ENCODE measurements at places on chromosomes 13 and 19.

DNA sequence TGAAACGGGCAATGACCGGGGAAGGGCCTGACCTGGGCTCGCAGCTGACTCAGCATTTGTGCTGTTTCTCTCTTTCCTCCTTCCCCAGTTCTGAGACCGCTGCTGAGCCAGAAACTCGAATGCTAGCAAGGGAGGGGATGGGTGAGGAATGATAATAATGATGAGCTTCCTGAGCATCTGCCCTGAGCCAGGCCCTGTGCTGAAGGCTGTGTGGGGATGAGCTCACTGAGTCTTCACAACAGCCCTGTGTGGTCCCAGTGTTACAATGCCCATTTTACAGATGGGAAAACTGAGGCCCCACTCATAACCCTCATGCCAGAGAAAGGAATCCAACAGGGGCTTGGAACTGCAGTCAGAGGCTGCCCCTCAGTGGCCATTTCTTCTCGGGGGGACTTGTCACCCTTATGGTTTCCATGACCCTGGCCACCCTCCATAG is 8.1 kb downstream of the SULT2B1 start:
- DNase-seq = no peak

DNA sequence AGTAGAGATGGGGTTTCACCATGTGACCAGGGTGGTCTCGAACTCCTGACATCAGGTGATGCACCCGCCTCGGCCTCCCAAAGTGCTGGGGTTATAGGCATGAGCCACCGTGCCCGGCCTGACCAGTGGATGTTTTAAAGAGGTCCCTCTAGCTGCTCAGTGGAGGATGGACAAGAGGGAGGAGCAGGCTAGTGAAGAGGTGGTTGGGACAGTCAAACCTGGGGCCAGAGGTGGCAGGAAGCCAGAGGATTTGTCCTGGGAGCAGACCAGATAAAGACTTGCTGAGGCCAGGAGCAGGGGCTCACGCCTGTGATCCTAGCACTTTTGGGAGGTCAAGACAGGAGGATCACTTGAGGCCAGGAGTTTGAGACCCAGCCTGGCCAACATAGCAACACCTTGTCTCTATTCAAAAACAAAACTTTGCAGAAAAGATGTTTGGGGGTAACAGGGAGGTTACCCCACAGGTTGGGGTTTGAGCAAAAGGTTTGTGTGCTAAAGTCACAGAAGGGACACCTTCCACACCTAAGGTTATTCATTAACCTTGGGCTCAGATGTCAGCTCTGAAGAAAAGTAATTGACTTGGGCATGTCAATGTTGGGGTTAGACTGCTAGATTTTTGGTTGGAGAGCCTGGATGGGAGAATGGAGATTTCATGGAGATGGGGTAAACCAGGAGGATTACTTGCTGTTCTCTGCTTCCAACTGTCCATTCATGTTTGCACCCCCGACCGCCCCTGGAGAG is 9.0 kb downstream of the BCAM start:
- no peak for DNase-seq

DNA sequence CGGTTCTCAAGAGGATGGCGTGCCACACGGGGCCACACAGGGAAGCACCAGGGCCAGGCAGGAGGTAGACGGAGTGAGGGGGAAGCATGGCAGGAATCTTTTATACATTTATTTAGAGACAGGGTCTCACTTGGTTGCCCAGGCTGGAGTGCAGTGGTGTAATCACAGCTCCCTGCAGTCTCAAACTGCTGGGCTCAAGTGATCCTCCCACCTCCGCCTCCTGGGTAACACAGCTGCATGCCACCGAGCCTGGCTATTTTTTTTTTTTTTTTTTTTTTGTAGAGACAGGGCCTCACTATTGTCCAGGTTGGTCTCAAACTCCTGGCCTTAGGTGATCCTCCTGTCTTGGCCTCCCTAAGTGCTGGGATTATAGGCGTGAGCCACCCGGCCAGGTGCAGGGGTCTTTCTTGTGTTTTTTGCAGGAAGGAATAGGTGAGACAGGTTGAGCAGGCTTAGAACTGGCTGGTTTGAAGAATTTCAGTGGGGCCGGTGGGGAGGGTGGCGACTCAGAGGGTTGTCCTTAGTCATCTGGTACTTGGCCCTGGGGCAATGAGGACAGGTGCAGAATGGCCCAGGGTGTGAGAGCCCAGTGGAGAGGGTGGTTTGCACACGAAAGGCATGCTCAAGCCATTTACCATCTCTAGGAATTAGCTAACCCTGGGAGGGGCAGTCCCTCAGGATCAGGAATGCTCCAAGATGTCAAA is 7.6 kb downstream of the SSC5D start:
- no peak for DNase-seq

DNA sequence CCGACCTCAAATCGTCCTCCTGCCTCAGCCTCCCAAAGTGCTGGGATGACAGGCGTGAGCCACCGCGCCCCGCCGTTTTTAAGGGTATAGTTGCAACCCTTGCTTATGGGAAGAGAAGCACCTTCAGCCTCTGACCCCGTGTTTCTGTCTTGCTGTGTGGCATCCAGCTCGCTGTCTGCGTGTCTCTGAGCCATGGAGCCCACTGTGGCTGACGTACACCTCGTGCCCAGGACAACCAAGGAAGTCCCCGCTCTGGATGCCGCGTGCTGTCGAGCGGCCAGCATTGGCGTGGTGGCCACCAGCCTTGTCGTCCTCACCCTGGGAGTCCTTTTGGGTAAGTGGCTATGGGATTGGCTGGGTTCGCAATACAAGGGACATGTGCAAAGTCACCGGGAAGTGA is 29.5 kb downstream of the TMPRSS9 start:
- DNase-seq = no peak

- DNase-seq = no peak
Observed at GRCh38 chr13:29513002-29513980, 82.2 kb downstream of the SLC7A1 start.

GRCh38 chr13:56201834-56202233 is 938.9 kb upstream of the PRR20A start:
- DNase-seq = no peak

- no peak for DNase-seq
Observed at GRCh38 chr13:103437651-103438050, 371.4 kb upstream of the SLC10A2 start.

DNA sequence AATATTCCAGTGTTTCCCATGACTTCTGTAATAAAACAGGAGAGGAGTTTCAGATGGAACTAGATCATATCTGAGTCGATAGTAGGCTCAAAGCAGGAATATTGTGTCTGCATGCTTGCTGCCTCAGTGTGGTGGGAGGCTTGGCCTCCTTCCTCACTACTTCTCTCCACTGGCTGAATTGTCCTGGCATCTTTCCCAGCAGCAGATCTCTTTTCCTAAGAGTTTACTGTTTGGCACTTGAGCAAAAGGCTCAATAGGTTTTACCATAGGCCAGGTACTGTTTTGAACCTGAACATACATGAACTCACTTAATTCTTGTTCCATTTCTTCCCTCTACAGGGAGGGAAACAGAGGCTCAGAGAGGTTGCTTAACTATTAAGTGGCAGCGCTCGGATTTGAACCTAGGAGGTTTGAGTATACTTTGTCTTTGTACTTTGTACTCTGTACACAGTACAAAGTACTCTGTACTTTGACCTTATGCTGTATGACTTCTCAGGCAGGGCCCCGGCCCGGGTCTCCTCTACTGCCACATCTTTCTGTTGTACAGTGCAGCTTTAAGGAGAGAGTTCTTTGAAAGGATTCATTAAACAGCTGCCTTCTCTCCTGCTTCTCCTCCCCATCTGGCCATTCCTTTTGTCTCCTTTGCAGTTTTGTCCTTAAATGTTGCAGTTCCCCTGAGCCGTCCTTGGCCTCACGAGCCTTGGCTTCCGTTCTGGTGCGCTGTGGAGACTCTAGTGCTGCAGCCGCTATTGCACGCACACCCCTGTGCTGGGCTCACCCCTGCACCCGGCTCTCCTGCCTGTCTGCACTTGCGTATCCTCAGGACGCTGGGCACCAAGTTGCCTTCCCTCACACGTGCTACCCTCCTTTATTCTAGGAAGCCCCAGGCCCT is 8.1 kb downstream of the B3GLCT start:
- DNase-seq = peak; percentile 78

- no peak for DNase-seq
Observed at GRCh38 chr13:25179832-25180774, 8.0 kb upstream of the AMER2 start.

DNA sequence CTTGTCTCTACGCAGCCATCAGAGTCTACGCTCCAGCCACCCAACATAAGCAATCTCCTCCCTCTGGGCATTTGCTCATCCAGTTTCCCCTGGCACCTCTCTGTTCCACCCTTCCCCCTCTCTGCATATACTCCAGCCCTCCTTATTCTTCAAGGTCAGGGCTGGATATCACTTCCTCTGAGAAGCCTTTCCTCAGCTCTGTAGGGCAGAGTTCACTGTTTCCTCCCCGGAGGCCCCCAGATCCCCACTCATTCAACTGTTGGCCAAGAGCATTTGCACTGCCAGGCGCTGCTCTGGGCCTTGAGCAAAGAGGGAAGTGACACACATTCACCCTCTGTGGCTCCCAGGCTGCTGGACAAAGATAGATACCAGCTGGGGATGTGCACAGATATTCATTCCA is 3.3 kb downstream of the FCGRT start:
- DNase-seq = peak; percentile 55

GRCh38 chr19:38298821-38299680 is 5.0 kb upstream of the C19orf33 start:
- DNase-seq = no peak

DNA sequence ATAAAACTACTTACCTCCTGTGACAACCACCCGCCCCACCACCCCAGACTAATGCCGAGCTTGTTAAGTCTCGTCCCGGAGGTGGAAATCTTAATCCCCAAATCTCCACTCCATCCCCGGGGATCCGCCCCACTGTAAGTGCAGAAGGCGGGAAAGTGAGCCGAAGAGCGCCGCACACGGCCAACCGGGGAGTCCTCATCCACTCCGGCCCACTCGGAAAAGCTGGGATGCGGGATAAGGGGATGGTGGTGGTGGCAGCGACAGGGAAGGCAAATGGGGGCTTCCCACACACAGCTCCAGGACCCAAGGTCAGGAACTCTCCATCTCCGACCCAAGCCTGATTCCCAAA is 621 bp downstream of the FBL start:
- no peak for DNase-seq

DNA sequence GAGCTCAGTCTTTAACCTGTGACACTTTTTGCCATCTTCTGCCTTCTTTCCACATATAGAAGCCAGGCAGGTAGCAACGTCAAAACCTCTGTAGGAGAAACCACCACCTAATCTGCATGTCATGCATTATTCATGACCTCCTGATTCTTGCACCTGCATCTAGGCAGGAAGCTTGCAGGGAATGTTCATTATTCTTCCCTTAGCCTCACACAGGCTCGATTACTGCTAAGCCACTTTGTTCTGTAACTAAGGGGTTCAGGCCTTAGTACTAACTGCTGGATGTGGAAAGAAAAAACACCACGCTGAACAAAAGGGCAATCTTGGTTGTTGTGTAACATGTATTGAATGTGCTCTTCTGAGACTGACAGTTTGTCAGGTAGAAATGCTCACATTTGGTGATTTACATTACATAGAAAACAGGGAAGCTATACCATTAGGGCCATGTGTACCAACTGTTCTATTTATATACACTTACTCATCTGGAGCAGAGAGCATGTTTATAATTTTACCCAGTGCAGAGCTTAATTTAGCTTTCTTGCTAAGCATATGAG is 366.9 kb downstream of the KLF12 start:
- DNase-seq = no peak

- no peak for DNase-seq
Observed at GRCh38 chr19:12800923-12801465, 606 bp downstream of the PRDX2 start.

DNA sequence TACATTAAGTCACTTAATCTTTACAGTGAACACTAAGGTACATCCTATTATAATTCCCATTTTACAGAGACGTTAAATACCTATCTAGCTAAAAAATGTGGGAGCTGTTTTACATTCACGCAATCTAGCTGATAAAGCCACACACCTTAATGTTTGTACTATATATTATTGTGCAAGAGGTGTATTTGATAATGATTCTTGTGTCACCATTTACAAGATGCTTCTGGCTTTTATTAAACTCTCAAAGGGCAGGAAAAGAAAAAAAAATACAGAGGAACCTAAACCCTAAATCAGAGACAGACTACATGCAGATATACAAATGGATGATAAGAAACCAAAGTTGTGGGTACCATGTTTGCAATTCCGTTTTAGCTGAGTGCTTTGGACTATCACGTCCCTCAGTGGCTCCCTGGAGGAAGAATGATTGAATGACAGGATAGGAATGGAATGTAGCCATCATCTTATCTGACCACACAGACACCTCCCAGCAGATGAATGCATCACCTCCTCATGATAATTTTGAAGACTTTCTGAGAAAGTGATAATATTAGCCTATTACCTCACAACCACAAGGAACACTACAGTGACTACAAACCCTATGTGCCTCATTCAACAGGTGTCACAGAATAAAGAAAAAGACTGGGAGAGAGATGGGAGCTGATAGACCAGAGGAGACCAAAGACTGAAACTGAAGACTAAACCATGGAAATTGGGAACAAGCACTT is 230.5 kb upstream of the SERP2 start:
- no peak for DNase-seq

DNA sequence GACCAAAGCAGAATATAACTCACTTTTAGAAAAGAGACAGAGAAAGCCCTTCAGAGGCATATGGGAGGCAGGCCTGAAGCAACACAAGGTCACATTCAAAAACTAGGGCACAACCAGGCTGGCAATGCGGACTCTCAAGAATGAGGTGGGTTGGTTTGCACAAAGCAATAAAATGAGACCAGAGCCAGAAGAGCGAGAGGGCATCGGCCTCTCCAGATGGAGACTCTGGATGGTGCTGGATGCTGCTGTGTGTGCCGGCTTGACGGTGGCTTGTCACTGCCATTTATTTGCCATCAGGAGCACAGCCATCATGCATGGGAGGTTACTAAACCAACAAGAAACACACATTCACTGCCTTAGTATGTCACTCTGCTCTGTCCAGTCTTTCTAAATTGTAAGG is 649.4 kb downstream of the DIAPH3 start:
- no peak for DNase-seq
